ENCODE measurements at places on chromosomes 12 and 14. TPM values are rescaled to one million over a fixed set of nuclear protein-coding genes. Genes with fewer than 3 reads are reported as not detected.

The RTL1 gene
- total RNA-seq, result not detected

The RND1 gene
- 0.17 TPM for total RNA-seq

The LRFN5 gene
- total RNA-seq, result 0.51 TPM

The SLC39A2 gene
- not detected for total RNA-seq

The PPP1R1A gene
- 140 TPM for total RNA-seq

The TMEM19 gene
- 22.5 TPM for total RNA-seq

The TSHR gene
- total RNA-seq, result 0.34 TPM

The FLVCR2 gene
- total RNA-seq, result 12.2 TPM

The RIMBP2 gene
- total RNA-seq, result not detected

The RNASE3 gene
- not detected for total RNA-seq

The MUCL1 gene
- not detected for total RNA-seq

The IL31 gene
- total RNA-seq, result not detected

The CARMIL3 gene
- 0.33 TPM for total RNA-seq

The STAT2 gene
- 274 TPM for total RNA-seq

The SIX4 gene
- total RNA-seq, result 2.0 TPM

The CLEC1B gene
- total RNA-seq, result not detected

The PRKCH gene
- total RNA-seq, result 40.9 TPM

The CCDC177 gene
- not detected for total RNA-seq

The GUCY2C gene
- total RNA-seq, result 0.17 TPM

The ADAMTS20 gene
- not detected for total RNA-seq

The TOMM20L gene
- not detected for total RNA-seq

The DLK1 gene
- not detected for total RNA-seq

The HAL gene
- 0.65 TPM for total RNA-seq

The SALL2 gene
- total RNA-seq, result 4.3 TPM

The SETD3 gene
- total RNA-seq, result 76.3 TPM

The POU6F1 gene
- total RNA-seq, result 11.5 TPM

The CMAS gene
- 48.6 TPM for total RNA-seq

The ENDOU gene
- 0.33 TPM for total RNA-seq

The JPH4 gene
- total RNA-seq, result 0.51 TPM

The HOXC9 gene
- 7.6 TPM for total RNA-seq

The COX14 gene
- 106 TPM for total RNA-seq

The TPH2 gene
- total RNA-seq, result not detected

The USP15 gene
- 208 TPM for total RNA-seq

The HOXC13 gene
- total RNA-seq, result 1.1 TPM

The ETFBKMT gene
- 5.1 TPM for total RNA-seq

The ATF7 gene
- total RNA-seq, result 49.7 TPM

The CLEC14A gene
- 101 TPM for total RNA-seq

The GZMB gene
- 1.3 TPM for total RNA-seq

The GDF11 gene
- 1.8 TPM for total RNA-seq

The LTBP2 gene
- total RNA-seq, result 67.6 TPM

The PLA2G1B gene
- total RNA-seq, result not detected

The ITGA7 gene
- total RNA-seq, result 117 TPM

The SDR9C7 gene
- not detected for total RNA-seq

The KCNA5 gene
- not detected for total RNA-seq

The KRT80 gene
- total RNA-seq, result not detected

The TSPAN19 gene
- total RNA-seq, result not detected

The SLC10A1 gene
- total RNA-seq, result not detected

The KLRG1 gene
- total RNA-seq, result 10.5 TPM

The C14orf180 gene
- total RNA-seq, result 6.0 TPM

The PKP2 gene
- total RNA-seq, result 21.7 TPM

The PNN gene
- total RNA-seq, result 24.7 TPM

The SLC5A8 gene
- total RNA-seq, result not detected

The OR4E2 gene
- not detected for total RNA-seq

The ANGEL1 gene
- 18.4 TPM for total RNA-seq
